ENCODE measurements at places on chromosomes 16 and 17.

DNA sequence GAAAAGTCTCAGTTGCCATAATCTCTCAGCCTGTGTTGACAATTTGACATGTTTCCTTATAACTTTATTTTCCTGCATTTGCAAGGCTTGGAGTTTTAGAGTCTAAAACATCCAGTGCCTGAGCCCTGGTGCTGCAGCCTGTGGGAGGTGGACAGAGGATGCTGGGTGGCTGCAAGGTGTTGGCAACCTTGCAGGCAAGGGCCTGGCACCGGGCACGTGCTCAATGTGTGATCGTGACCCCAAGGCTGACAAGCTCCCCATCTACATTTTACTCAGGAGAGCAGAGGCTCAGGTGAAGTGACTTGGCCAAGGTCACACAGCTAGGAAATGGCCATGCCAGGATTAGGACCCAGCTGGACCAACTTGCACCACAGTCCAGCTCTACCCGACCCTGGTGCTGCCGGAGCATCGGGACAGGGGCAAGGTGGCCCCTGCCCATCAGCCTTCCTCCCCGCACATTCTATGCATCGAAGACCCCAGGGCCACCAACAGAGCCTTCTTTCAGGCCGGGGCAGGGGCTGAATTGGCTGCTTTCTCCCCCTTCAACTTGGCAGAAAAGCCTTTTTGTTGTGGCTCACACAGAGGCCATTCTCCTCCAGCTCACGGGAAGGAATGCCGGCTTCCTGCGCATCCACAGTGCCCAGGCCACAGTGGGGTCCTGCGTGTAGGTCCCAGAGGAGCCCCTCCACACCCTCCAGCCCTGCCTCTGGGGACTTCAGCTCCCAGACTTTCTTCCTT lies 23.1 kb downstream of the MMP15 start:
- DNase-seq = no peak

GRCh38 chr17:37710344-37710886 lies 34.4 kb downstream of the HNF1B start:
- no peak for DNase-seq

- DNase-seq = no peak
Observed at GRCh38 chr16:79644971-79645667, 44.6 kb upstream of the MAF start.

DNA sequence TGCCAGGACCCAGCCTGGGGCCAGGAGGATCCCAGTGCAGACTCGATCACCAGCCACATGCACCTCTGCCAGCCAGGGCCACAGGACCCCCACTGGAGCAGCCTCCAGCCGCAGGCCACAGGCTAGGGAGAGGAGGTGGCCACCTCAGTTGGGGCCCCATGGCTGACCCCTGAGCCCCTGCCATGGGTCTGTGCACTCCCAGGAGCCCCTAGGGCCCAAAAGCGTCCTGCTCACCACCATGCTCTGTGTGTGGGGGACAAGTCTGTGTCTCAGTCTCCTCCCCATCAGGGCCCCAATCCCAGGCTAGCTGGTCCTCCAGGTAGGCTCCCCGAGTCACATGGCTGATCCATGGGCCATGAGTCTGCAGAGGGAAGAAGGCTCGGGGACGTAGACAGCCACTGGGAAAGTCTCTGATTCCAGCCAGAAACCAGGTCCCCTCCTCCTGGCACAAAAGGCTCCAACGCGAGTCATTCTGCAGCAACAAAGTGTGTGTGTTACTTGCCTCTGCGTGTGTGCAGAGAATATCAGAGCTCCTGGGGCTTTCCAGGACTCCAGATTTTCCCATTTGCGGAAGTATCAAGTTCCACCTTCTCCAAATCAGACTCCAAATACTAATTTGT lies 6.1 kb upstream of the PRSS8 start:
- no peak for DNase-seq

GRCh38 chr17:65102788-65103187 lies 34.4 kb upstream of the RGS9 start:
- DNase-seq = no peak
